ENCODE measurements at places on chromosomes 16 and 17. TPM values are rescaled to one million over a fixed set of nuclear protein-coding genes. Genes with fewer than 3 reads are reported as not detected.

- DNase-seq: no peak
These were observed 19.8 kb upstream of the MPRIP start for GRCh38 chr17:17022456-17022855.

GRCh38 chr16:524274-525040, 3.1 kb upstream of the CAPN15 start:
- DNase-seq: no peak

GRCh38 chr16:57725151-57725550, 10.4 kb upstream of the KATNB1 start:
- DNase-seq: no peak

DNA sequence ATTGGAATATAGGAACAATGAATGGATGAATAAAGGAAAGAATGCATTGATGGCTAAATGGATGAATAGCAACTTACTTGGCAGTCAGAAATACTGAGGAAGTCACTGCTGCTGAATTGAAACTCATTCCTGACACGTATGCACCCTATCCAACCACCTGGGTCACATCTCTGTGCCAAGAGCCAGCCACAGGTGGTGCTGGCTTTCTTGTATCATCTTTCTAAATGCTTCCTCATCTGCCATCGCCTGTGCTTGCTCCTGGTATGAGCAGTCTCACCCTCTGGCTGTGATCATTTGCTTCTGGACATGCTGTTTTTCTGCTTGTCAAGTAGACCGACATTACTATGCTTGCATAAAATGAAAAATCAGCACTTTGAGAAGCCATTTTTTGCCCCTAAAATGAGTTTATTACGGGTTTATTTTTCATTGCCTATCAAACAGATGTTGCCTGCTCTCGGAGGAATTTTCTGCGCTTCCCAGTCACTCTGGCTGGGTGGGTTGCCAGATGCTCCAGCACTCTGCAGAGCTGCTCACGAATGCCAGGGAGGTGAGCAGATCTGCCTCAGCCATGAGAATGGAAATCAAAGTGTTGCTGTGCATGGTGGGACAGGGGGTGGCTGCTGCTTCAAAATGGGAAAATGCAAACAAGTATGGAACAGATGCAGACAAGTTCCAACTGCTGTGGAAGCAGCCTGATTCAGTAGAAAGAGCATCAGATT, 1349.6 kb upstream of the CDH8 start:
- DNase-seq: no peak

Gene RPUSD1
- 11.1 TPM for polyA plus RNA-seq

- no peak for DNase-seq
These were observed 21.1 kb upstream of the DOK4 start for GRCh38 chr16:57507136-57508034.

GRCh38 chr17:4710693-4711634, 532 bp downstream of the ARRB2 start:
- DNase-seq: no peak

Gene TP53TG3F
- not detected for polyA plus RNA-seq
